ENCODE measurements at places on chromosomes 6 and 20.

- DNase-seq, result no peak
Observed at GRCh38 chr6:152508477-152508876, 128.7 kb downstream of the SYNE1 start.

DNA sequence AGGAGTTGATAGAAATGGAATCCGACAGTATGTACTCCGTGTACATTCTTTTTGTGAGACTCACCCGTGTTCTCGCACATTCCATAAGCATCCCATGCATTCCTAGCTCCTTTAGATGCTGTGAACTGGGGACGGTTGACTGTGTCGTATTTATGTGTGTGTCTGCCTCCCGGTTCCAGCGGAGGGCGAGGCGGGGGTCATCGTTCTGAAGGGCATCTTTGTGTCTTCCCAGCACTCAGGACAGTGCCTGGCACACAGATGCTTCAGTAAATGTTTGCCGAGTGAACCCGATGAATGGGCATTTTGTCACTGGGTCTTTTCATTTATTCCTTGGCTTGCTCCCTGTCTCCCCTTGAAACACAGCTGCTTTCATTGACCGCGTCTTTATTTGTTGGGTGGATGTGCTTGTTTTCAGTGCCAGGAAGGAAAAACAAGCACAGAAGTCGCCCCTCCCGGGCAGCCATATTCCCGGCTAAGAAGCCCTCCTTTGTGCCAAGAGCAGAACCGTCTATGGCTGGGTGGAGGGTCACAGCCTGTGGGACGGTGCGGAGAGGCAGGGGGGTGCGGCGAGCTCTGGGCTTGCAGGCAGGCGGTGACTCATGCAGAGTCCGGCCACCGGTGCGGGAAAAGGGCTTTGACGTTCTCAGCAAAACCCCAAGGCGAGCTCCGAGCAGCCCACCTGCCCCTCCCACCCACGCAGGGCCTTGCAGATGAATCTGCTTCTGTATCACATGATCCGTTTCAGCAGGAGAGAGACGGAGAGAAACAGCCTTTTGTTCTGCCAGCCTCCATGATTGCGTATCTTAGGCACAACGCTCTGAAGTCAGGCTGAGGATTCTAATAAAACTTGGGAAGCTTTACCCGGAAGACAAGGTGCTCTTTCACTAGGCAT lies 11.2 kb upstream of the PSMG4 start:
- peak; percentile 68 for DNase-seq

- peak; percentile 23 for DNase-seq
Observed at GRCh38 chr6:85865420-85866369, 223.0 kb upstream of the SYNCRIP start.

- peak; percentile 19 for DNase-seq
Observed at GRCh38 chr20:2402271-2402980, 21.7 kb downstream of the TGM6 start.

- no peak for DNase-seq
Observed at GRCh38 chr6:162088091-162088490, 639.5 kb downstream of the PRKN start.

- DNase-seq, result no peak
Observed at GRCh38 chr20:41183391-41183790, 46.0 kb downstream of the PLCG1 start.

DNA sequence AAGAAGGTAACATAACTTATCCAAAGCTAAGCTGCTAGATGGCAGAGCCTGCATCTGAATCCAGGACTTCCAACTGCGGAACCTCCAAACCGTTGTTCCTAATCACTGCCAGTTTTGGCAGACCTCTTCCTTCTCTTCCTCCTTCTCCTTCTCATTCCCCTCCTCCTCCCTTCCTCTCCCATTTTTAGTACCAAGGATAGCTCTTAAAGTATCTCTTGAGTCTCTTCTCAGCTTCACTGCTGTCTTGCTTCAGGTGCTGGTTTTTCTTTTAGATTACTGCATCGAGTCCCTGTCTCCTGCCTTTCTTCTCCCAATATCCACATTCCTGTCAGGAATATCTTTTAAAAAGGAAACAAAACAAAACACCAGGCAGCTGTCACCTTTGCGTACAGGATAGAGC lies 77.1 kb downstream of the CDYL start:
- DNase-seq, result no peak

DNA sequence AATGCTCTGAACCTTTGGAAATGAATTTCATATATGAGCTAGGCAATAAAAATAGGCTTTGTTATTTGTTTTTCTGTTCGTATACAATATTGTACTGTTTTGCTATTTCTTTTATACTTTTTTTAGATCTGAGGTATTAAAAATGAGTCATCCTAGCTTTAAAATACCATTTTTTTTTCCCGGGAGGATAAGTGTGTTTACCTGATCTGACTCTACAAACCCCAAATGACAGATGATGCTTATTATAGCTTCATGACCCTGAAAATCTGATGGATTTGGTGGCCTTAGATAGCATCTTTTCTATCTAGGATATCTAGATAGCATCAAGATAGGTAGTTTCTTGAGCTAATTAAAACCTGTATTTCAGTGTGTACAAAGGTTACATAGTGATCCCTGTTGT lies 206.4 kb downstream of the DTNBP1 start:
- no peak for DNase-seq

GRCh38 chr6:131640100-131640499 lies 3.0 kb downstream of the ENPP3 start:
- DNase-seq, result no peak

- DNase-seq, result no peak
Observed at GRCh38 chr20:37615340-37616109, 78.3 kb upstream of the CTNNBL1 start.

DNA sequence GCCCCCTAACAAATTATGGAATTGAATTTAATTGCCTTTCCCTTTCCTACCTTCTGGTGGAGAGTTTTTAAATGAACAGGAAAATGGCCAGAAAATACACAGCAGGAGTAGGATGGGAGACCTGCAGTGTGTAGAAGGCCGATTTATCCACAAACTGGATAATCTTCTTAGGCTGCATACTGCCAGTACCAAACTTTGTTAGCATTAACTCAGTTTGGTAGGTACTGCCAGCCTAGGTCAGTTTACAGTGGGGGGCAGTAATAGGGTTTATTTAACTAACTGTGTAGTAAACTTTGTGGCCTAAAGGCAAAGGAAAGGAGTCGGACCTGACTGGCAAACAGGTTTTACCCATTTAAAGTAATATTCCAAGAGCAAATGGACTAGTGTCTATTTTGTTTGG lies 4.6 kb downstream of the NCOA3 start:
- DNase-seq, result no peak

DNA sequence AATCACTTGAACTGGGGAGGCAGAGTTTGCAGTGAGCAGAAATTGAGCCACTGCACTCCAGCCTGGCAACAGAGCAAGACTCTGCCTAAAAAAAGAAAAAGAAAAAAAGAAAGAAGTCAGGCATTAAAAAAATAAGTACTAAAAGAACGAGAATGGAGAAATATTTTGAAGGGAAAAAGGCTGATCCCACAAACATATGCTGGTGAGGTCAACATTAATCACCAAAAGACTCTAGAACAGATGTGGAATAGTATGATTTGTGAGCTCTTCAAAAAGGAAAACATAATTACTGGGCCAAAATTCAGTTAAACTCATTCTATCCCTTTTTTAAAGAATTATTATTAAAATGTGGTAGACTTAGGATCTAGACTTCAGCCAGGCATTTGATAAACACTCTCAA lies 61.2 kb upstream of the NRSN1 start:
- DNase-seq, result no peak

- DNase-seq, result no peak
Observed at GRCh38 chr20:11936157-11936556, 18.5 kb downstream of the BTBD3 start.

GRCh38 chr20:29878777-29879442 lies 1378.6 kb upstream of the DEFB115 start:
- DNase-seq, result no peak

- no peak for DNase-seq
Observed at GRCh38 chr6:17207281-17207680, 73.9 kb upstream of the RBM24 start.

DNA sequence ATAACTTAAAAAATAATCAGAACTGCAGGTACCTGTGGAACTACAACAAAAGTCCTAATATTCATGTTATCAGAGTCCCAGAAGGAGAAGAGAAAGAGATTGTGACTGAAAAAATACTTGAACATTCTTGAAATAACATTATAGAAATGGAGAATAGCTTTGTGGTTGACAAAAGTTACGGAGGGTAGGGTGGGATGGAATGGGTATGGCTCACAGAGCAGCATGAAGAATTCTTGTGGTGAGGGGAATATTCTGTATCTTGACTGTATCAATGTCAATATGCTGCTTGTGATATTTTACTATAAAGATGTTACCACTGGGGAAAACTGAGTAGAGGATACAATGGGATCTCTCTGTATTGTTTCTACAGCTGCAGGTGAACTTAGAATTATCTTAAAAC lies 122.5 kb downstream of the DST start:
- DNase-seq, result no peak

DNA sequence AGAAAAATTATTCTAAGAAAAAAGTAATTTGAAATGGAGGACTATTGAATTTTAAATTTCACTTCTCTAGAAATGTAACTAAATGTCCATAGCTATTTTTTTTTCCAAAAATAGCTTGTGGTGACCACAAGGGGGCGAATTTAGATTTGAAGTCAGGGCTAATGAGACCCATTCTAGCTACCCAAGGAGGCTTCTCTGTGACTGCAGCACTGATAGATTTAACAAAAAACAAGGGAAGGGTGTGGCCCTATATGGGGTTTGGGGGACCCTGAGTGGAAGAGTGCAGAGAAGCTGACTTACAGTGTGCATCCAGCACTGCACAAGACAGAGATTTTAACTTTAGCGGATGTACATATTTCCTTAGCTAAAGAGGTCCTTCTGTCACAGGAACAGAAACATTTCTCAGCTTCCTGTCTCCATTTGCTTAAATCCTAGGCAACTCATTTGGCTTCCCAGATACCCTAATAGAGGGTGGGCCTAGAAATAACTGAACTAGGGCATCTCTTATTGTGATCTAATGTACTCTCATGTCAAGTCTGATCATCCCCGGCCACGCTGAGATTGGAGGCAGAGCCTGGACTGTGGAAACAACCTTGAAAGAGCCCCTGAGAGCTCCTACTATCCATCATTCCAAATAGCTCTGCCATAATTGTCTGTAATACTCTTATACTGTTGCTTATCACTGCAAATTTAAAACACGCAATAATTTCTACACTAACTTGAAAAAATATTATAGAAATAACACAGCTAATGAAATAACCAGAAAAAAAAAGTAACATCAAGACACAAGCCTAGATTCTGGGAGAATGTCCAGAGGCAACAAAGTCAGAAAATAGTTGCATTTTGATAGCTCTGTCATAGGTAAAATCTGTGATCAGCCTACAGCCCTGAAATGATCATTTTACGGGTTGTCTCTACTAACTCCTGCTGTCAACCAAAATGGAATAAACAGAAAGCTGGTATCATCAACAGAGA lies 93.6 kb downstream of the SNAP91 start:
- DNase-seq, result no peak
